ENCODE measurements at places on chromosomes 1 and 21.

DNA sequence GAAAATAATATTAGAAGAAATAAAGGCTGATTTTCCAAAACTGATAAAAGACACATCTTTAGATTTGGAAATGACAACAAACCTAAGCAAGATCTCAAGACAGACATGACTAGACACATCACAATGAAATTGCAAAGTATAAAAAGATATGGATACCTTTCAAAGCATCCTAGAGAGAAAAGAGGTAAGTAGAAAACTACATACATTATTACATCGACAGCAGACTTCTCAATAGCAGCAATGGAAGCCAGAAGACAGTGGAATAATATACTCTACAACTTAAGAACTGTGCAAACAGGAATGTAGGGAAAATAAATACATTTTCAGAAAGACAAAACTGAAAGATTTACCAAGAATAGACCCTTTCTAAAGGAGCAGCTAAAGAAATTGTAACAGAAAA is 50.2 kb downstream of the DENND1B start:
- no peak for DNase-seq

GRCh38 chr1:116740746-116741145 is 13.5 kb upstream of the CD2 start:
- no peak for DNase-seq

GRCh38 chr1:168321945-168322344 is 41.3 kb downstream of the TBX19 start:
- DNase-seq = no peak

DNA sequence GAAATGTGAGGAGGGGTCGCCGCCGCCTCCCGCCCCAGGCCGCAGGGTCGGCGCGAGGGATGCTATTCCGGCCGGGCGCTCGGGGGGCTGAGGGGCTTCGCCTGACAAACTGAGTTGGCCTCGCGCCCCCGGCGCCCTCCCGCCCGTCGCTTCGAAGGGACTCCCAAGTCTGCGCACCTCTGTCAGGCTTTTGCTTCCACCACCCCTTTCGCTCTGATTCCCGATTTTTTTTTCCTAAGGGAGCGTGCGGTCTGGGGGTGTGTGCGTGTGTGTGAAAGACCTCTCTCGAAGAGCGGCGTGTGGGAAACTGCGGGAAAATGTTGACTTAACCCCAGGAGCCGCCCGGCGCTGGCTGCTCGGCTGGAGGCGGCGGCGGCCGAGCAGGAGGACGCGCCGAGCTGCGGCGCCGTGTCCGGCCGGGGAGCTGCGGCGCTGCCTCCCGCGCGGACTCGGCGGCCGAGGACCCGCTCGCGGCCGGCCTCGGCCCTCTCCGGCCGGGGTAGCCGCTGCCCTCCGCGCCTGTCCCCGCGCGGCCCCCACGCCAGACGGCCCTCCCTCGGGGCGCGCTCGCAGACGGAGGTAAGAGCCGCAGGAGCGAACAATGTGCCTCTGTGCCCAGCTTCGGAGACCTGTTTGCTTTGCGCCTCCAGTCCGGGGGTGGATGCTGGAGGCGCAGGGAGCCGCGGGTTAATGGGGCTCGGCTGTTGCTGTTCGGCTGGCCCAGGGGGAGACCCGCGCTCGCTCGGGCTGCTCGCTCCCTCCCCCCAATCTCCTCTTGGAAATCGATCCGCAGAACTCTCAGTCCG is 1.1 kb downstream of the ADGRL2 start:
- no peak for DNase-seq

- no peak for DNase-seq
Measured at GRCh38 chr1:201889090-201889968, 631 bp downstream of the SHISA4 start.

- DNase-seq = no peak
Measured at GRCh38 chr1:117814856-117815797, 114.3 kb downstream of the GDAP2 start.

DNA sequence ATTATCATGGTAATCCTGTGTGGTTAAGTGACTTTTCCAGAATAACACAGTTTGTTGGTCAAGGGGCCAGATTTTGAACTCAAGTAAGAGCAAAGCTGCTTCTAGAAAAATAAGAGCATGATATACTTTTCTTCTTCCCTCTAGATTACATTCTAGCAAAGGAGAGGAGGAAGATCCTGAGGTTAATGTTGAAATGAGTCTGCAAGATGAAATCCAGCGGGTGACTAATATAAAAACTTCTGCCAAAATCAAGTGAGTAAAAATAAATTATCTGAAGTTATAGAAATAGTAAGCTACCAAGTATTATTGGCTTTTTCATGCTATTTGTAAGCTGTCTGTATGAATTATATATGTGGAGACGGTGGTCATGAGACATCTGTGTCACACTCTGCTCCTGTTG is 12.8 kb downstream of the WDR3 start:
- no peak for DNase-seq

- no peak for DNase-seq
Measured at GRCh38 chr1:67733681-67734322, 48.8 kb downstream of the GADD45A start.

DNA sequence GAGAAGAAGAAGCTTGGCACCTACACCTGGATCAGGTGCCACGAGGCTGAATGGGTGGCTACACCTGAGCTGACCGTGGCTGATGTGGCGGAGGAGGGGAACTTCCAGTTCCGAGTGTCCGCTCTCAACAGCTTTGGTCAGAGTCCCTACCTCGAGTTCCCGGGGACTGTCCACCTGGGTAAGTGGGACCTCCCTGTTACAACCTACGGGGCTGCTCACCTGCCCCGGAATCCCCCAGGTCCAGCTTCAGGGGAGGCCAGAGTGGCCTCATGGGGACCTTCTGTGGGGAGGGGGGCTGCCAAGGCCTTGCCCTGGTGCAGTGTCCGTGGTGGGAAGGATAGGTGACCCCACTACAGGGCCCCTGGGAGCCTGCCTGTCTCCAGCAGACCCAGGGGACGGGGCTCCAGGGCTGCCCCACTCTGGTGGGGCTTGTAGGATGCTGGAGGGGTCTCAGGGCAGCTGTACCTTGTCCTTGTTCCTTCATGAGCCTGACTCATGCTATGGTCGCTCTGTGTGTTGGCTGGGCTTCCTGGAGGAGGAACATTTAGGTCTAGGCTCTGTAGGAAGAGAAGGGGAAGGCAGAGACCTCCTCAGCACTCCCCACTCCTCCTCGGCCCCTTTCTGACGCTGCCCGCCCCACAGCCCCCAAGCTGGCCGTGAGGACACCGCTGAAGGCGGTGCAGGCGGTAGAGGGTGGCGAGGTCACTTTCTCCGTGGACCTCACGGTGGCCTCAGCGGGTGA is 7.2 kb downstream of the OBSCN start:
- no peak for DNase-seq

GRCh38 chr1:66266350-66266749 is 267.6 kb upstream of the SGIP1 start:
- no peak for DNase-seq

GRCh38 chr1:207938016-207938415 is 27.1 kb upstream of the CD34 start:
- DNase-seq = no peak

GRCh38 chr1:32307324-32307723 is 15.4 kb downstream of the HDAC1 start:
- no peak for DNase-seq

DNA sequence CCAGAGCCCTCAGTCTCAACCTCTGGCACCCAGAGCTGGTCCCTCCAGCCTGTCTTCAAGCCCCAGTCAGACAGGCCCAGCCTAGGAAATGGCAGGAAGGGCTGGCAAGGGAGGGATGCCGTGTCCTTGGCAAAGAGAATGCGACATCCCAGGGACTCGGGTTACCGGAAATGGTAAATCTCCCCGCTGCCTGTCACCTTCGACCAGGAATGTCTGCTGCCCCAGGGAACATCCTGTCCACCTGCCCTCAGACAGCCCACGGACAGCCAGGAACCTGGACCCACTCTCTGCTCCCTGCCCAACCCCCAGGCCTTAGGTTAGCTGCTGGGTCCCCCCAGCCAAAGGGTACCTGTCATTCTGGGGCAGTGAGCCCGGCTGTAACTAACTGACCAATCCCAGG is 23.9 kb downstream of the HSPG2 start:
- DNase-seq = no peak

DNA sequence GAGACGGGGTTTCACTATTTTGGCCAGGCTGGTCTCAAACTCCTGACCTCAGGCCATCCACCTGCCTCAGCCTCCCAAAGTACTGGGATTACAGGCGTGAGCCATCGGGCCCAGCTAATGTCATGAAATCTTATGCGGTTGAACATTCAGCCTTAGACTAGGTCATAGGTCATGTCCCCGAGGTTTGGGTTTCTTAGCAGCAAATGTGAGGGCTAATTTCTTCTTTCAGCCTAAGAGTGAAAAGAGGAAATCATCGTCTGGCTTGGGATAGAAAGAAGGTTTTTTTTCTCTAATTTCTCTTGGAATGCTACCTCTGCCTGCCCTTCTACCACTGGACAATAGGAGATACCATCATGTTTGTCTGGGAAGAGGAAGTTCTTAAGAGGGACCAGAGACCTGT is 18.0 kb upstream of the PIK3CD start:
- DNase-seq = no peak

- no peak for DNase-seq
Measured at GRCh38 chr1:166193057-166193698, 26.4 kb upstream of the FAM78B start.

DNA sequence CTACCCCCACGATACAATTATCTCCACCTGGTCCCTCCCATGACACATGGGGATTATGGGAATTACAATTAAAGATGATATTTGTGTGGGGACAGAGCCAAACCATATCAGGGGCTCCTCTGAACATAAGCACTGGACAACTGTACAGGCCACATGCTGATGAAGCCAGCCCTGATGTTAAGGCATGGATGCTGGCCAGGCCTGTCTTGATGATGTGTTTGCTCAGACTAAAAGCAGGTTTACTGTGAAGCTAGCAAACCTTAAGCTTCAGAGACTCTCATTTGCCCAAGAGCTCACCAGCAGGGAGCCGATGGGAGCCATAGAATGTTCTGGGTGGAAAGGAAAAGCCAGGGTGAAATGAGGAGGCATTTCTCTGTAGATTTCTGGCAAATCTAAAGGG is 135.3 kb upstream of the KCNK1 start:
- no peak for DNase-seq

- DNase-seq = no peak
Measured at GRCh38 chr1:160084771-160085321, 3.5 kb downstream of the KCNJ9 start.

- DNase-seq = no peak
Measured at GRCh38 chr1:114502080-114502479, 8.9 kb downstream of the TRIM33 start.

DNA sequence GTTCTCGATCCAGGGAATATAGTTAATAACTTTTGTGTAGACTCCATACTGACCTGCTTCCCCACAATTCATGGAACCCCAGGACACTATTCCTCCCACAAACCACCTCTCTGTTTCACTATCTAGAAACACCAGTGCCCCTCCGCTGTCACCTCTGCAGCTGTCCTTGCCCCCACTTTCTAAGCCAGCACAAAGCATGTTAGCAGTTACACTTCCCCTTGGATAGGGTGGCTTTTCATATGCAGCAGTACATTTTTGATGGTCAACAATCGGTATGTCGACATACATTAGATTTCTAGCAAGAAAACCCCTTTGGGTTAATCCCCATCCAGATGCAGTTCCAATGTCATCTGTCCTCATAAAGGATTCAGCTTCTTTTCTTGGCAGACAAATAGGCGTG is 14.4 kb downstream of the TARDBP start:
- no peak for DNase-seq

DNA sequence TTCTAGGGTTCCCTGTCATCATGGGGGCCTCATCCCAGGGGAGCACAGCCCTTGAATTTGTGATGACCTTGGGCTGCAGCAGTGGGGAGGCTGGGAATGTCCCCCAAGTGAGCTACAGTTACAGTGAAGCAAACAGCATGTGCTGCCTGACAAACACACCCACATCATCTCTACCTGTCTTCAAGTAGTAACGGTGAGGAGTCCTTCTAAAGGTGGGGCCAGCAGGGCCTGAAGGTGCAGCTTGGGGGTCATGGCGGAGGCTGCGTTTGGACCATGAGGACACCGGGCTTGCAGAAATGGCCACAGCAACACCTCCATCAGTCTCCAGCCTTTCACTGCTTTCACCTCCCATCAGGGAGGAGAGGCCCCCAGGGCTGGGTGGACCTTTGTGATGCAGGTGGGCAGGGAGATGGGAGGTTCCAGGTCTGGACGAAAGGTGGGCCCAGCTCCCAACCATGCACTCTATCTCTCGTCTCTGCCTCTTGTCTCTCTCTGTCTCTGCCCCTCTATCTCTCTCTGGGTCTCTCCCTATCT is 55.7 kb downstream of the WNT9A start:
- DNase-seq = no peak

DNA sequence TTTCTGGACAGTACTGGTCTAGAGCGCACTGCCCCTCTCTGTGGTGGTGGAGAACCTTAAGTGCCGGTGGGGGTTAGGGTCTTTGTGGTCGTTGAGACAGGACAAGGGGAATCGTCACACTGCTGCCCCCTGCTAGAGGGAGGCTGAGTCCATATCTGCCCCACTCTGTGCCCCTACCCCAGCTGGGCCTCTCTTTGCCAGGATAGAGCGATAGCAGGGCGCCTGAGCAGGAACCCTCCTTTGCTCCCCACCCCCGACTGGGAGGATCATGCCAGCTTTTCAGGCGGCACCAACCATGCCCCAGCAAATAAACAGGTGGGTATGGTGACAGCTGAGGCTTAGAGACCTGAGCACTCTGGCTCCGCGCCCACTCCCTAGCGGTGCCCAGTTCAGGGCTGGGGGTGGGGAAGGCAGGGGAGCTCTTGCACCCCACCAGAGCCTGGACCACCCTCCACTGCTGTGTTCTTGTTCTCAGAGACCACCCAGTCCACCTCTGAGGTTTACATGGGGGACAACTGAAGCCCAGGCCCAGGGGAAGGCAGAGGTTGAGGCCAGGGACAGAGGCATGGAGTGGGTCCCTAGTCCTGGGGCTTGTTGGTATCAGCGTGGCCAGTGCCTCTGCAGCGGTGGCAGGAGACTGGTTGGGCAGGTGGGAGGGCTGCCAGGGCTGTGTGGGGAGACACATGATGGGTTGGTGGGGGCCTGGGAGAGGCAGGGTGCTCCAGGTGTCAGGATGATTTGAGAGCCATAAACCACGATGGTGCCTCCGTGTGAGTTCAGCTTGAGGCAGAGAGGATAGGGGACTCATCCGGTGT is 1.6 kb downstream of the PADI2 start:
- no peak for DNase-seq

DNA sequence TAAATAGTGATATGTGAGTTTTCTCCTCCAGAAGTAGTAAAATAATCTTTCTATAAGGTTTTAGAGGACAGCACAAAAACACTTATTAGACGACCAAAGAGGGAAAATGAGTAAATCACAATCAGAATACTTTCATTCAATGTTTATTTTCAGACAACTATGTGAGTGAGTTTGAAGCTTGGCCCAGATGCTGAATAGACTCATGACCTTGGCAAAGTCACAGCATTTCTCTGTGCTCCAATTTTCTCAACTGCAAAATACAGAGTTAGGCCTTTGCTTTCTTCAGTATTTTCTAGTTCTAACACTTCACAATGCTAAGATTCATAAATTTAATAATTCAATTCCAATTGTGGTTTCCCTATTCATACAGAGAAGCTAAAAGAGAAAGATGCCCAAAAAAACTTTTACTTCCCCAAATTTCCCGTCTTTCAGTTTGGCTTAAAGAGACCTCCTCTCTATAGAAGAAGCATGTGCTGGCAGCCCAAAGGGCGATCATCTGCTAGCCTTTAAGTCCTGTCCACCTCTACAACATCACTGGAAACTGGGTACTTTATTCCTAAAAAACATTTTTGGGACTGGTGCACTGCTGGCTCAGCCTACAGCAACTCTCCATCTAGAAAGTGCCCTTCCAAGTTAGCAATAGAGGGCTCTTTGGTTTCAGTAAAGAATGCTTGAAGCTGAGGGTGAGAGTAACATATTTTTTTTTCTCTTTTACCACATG is 116.8 kb upstream of the GORAB start:
- no peak for DNase-seq

Measured in stimulated activated CD4-positive, alpha-beta T cell treated with anti-CD3 and anti-CD28 coated beads, TNF-alpha, amount 100 ng/mL, for 24 hours (primary cell).